ENCODE measurements at places on chromosomes 4 and X.

GRCh38 chr4:184849185-184849584 is 23.4 kb upstream of the ACSL1 start:
- no peak for DNase-seq

DNA sequence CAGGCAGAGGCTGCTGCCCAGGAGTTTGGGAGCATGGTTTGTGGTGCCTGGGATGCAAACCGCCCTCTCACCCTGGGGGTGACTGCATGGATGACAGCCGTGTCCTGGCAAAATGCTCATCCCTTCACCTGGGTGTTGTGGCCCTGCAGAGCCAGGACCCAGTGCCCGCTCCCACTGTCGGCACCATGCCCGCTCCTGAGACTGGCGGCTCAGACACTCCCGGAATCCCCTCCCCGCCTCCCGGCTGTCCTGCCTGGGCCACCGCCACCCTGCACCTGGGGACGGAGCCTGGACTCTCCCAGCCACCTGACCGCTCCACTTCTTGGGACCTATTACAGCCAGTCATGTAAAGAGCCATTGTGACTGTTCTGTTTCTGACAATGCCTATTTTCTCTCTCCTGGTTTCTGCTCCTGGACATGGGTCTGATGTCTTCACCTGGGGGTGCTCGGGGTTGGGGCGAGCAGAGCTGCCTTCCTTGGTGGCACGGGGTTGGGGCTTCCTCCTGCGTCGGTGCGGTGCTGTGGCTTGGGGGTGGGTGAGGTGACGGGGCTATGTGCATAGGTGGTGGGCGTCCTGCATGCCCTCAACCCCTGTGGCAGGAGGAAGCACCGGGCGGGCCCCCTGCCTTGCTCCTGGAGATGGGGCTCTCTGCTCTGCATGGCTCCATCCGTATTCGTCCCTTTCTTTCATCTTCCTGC is 30.9 kb downstream of the LRPAP1 start:
- DNase-seq: no peak

- DNase-seq: no peak
Observed at GRCh38 chr4:151627491-151627890, 133.3 kb downstream of the GATB start.

GRCh38 chr4:185950891-185951290 is 118.1 kb upstream of the TLR3 start:
- no peak for DNase-seq

DNA sequence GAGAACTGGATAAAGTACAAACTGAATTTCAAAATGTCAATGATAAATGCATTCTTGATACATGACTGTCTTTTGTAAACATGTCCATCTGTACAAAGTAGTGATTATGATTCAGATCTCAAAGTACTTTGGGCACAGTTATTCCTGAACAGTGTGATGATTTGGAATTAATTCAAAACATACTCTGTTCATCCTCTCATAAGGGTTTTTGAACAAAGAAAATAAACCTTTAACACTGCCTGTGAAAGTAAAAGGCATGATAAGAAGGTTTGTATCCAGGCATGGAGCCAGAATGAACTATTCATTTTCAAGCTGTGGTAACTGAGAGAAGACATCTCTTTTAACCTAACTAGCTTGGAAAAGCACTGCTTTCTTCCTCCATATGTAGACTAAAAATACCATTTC is 883 bp upstream of the KLHL4 start:
- DNase-seq: peak; percentile 42

DNA sequence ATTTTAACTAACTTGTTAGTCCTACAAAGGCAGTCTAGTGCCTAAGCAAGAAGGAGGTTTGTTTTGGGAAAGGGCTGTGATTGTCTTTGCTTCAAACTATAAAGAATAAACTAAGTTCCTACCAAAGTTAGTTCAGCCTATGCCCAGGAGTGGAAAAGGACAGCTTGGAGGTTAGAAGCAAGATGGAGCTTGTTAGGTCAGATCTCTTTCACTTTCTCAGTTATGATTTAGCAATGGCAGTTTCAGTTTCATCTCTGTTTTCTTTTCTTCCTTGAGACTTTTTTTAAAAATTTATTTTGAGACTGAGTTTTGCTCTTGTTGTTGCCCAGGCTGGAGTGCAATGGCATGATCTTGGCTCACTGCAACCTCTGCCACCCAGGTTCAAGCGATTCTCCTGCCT is 82.9 kb upstream of the NLGN4X start:
- DNase-seq: no peak

- DNase-seq: no peak
Observed at GRCh38 chr4:80489798-80490197, 154.3 kb downstream of the CFAP299 start.

Data from RCC 7860 (cell line).